Fibroblast of lung (primary cell): ENCODE measurements at places on chromosomes 1 and 21. TPM values are rescaled to one million over a fixed set of nuclear protein-coding genes. Genes with fewer than 3 reads are reported as not detected.

INSRR gene
- total RNA-seq = not detected in 2 replicates

SASS6 gene
- 1.5 and 1.8 TPM in 2 replicates for total RNA-seq

EPHB2 gene
- 11.2 and 12.3 TPM in 2 replicates for total RNA-seq

KRTAP7-1 gene
- total RNA-seq = not detected in 2 replicates

OR2L8 gene
- total RNA-seq = 0.17 TPM in 1 of 2 replicates, not detected in the other

OR2M3 gene
- under 0.01 TPM in 1 of 2 replicates, not detected in the other for total RNA-seq

LYPD8 gene
- total RNA-seq = 0.17 TPM in 1 of 2 replicates, not detected in the other

ARHGAP30 gene
- total RNA-seq = not detected in 2 replicates

C8B gene
- total RNA-seq = not detected in 2 replicates

DPT gene
- total RNA-seq = 4.1 and 13.6 TPM in 2 replicates

DYNLT5 gene
- total RNA-seq = under 0.01 and 0.50 TPM in 2 replicates

TBX19 gene
- 0.26 and 1.2 TPM in 2 replicates for total RNA-seq

HSF2BP gene
- total RNA-seq = 1.2 and 1.8 TPM in 2 replicates

CELA3B gene
- total RNA-seq = not detected in 2 replicates

OR2T35 gene
- total RNA-seq = not detected in 2 replicates

NBPF4 gene
- not detected in 2 replicates for total RNA-seq

SPRR2F gene
- total RNA-seq = not detected in 2 replicates

PRAMEF10 gene
- total RNA-seq = not detected in 2 replicates

WNT9A gene
- 1.0 and 5.3 TPM in 2 replicates for total RNA-seq

MSH4 gene
- 0.66 and 0.77 TPM in 2 replicates for total RNA-seq

C4BPA gene
- not detected in 2 replicates for total RNA-seq

APCS gene
- not detected in 2 replicates for total RNA-seq

GPX7 gene
- 18.7 and 30.6 TPM in 2 replicates for total RNA-seq

C1orf146 gene
- not detected in 2 replicates for total RNA-seq

PGLYRP4 gene
- not detected in 2 replicates for total RNA-seq

HSPA13 gene
- total RNA-seq = 51.1 and 63.6 TPM in 2 replicates
